Activated CD8-positive, alpha-beta memory T cell treated with anti-CD3 and anti-CD28 coated beads for 4 hours (primary cell): ENCODE measurements at places on chromosomes 2 and 18.

DNA sequence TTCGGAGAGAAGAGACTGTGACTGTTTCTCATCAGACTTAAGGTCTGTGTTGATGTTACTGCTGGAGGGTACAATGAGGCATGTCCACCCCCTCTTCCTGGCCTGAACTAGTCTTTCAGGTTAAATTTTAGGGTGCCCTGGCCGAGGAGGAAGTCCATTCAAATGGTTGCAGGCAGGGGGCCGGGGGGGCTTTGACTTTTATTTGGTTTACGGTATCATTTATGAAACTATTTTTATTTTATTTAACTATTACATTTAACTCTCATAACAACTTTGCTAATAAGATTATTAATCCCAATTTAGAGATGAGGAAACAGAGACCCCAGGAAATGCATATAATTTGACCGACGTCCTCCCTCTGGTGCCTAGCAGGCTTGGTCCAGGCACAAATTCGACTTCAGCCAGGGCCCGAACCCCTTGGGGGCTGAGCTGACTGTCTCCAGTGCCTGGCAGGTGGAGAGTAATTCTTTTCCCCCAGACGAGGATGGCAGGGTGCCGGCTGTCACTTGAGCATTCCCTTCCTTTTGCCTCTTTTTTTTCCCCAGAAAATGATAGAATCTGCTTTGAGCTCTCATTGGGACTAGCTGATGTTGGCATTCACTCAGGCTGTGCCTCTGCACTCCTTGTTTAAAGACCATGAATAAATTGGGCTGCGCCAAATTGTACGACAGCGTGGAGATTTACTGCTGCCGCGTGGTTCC lies 255.3 kb upstream of the SALL3 start:
- no peak for DNase-seq

DNA sequence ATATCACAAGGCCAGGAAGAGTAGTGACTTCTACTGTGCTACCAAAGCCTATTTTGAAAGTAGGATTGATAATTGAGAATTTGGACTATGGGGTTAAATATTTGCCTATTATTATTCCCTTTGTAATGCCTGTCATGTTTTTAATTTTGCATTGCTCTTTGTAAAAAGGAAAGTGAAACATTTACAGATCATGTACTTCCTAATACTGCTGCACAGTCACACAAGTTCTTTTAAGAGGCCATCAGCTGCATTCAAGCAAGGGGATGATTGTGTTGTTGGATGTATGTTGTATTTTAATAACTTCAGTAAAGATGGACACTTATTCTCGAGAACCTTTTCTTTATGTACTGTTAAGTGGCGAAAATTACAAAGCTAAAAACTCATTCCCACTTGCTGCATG lies 70.1 kb downstream of the PLEKHA3 start:
- no peak for DNase-seq

DNA sequence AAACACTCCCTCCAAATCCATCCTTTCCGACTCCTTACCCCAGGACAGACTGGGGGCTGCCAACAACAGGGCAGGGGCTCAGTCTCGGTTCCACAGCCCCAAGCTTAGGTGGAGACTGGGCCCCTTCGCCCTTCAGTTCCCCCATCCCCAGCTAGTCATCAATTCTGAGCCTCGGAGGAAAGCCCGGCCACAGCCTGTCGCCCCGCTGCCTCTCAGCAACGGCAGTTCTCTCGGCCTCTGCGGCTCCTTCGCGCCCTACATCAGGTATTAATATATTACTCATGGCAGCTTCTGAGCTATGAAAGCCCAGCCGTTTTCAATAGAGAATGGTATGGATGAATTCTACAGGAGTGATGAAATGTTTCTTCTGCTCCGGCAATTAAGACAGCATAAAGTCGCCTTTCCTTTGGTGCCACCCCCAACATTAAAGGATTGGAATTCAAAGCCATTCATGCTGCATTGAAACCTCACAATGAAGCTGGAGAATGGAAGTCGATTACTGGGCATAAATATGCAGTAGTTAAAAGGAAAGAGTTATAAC lies 2.8 kb downstream of the HDAC4 start:
- DNase-seq: no peak

DNA sequence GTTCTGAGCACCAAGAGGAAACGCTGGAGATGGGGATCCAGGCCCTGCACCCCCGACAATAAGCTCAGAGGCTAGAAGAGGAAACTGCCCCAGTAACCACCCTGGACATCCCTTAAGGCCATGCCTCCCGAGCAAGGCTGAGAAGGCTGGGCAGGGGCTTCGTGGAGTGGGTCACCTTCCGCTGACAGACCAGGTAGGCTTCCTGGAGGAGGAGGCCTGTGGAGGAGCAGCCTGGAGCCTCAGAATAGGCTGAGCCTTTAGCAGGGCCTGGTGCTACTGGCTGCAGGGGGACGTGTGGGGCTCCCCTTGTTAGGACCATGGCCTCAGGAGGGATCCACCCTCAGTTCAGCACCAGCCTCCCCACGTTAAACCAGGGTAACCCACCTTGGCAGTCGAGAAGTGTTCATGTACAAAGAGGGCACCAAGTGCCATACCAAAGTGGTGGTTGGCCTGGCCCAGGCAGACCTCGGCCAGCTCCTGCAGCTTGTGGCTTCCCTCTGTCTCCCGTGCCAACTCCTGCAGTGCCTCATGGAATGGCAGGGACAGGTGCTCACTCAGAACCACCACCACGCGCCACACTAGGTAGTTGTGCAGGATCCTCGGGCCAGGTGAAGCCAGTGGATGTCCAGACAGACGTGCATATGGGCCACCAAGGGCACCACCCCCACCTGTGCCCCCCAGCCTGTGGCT lies 28.5 kb upstream of the ALPP start:
- no peak for DNase-seq

- no peak for DNase-seq
Measured at GRCh38 chr2:206001912-206002311, 84.1 kb downstream of the INO80D start.

- DNase-seq: no peak
Measured at GRCh38 chr2:142254031-142254430, 123.2 kb upstream of the LRP1B start.

DNA sequence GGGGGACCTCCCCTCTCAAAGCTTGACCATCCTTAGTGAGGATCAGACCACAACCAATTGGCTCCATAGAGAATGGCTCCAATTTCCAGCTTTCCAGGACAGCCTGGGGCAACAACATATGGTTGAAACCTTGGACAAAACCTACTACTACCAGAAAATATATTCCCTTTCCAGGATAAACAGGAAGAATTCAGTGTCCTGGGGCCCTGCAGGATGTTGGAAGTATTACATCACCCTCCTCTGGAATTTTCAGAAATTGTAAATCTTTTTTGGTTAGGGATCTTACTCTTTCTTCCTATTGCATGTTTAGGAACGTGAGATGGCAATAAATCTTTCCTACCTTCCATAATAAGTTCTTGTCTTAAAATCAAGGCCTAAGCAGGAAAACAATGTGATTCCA lies 158.9 kb upstream of the MEIS1 start:
- DNase-seq: no peak

- no peak for DNase-seq
Measured at GRCh38 chr18:36567800-36568199, 261.0 kb downstream of the TPGS2 start.

DNA sequence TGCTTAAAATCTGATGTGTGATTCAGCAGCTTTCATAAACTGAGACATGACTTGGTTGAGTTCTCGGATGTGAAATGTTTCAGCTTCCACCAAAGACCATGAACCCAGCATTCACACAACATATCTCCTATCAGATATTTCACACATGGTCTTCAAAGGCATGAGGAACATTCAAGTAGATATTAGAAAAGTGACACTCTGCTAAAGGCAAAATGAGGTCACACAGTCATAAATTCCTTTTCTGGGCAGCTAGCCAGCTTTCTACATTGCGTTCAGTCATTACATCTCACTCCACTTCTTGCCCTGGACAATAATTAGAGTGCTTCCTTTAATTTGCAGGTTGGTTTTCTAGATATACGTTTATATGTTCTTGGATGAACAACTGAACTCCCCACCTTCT lies 96.7 kb downstream of the GAREM1 start:
- DNase-seq: no peak

DNA sequence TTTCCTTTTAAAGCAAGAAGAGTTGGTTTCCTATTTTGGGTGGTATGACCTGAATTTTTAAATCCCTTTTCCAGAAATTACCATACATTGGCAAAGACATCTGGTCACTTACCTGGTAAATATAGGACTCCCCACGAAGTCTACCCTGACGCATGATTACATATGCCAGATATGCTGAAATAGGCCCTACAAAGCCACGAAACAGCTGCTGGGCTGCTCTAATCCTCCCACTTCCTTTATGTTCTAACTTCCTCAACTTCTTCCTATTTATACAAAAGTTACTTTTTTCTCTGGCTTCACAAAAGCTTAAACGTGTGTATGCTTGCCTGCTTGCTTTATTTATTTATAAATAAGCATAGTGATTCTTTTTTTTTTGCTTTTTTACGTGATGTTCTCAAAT lies 186.0 kb upstream of the EPHA4 start:
- no peak for DNase-seq
